ENCODE measurements at places on chromosomes 12 and 14.
A peak's percentile ranks its signal among the peaks of the same experiment; 100 is the strongest.

DNA sequence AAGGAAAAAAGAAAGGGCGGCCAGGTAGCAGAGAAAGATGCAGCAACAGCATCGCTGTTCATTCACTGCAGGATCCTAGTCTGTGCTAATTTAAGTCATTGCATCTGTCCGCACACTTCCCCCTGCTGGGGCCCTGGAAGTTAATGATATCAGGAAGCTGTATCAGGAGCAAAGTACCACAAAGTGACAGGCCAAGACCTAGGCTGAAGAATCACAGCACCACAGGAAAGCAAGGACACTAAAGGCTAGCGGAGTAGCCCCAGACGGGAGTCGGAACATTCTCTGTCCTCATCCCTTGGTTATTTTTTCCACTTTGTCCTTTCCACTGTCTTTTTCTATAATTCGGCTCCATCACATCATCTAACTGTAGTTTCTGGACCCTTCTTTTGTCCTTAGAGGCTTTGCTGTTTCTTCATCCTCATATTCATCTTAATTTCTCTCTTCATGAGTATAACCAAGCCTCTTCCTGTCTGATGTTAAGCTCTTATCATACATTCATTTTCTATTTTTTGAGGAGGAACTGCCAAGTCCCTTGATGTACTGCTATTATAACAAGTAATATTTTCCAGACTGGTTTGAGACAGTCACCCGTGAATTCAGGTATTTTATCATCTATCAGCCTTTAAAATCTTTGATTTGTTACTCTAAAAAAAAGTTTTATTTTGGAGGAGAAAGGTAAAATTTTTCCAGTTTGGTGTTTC is 28.3 kb downstream of the DUSP16 start:
- no peak for DNase-seq

- no peak for DNase-seq
Measured at GRCh38 chr12:104692557-104693218, 235.9 kb downstream of the CHST11 start.

DNA sequence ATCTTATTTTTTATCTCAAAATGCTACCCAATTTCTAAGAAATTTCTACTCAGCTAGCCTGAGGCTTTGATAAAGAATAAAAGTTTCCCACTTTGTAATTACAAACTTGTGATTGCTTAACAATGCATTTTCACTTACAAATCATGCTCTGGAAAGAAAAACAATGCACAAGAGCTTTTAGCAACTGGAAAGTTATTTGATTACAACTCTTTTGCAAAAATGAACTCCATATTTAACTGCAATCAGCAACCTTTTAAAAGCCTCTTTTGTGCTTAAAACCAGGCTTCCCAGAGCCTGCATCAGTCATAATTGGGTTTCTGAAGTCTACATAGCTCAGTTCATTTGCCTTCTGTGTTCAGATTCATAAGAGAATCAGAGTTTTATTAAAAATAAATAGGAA is 395.2 kb downstream of the PAWR start:
- no peak for DNase-seq

DNA sequence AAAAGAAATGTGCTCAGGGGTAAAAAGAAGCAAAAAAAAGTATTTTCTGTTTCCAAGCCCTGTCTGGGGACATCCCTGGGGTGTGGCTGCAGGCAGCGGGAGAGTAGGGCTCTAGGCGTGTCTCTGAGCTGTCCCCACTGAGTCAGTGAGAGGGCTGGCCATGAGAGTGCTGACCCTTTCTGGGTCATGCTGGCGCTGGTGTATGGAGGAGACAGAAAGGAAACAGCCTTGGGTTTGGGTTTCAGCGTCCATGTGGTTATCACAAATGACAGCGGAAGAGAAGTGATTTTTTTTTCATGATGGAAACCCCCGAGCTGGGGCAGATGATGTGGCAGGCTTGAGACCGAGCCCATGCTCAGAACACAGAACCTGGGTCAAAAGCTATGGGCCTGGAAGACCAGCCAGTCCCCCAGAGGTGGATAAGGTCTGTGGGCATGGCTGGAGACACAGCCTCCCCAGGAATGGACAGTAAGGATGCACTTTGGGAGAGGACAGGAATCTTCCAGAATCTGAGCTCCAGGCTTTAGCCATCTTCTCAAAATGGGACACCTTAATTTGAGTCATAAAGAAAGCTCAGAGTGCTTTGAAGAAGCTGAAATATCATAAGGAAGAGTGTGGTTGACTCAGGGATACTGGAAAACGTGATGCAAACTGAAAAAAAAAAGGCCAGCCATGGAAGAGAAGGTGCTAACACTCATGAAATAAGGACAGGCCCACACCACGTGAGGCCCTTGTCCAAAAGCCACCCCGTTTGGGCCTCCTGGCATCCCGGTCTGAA is 36.2 kb downstream of the SYNE3 start:
- DNase-seq: peak; percentile 85

GRCh38 chr12:99330216-99330615 is 317.3 kb upstream of the GARIN6 start:
- no peak for DNase-seq
